ENCODE measurements at places on chromosomes 3 and 15.

DNA sequence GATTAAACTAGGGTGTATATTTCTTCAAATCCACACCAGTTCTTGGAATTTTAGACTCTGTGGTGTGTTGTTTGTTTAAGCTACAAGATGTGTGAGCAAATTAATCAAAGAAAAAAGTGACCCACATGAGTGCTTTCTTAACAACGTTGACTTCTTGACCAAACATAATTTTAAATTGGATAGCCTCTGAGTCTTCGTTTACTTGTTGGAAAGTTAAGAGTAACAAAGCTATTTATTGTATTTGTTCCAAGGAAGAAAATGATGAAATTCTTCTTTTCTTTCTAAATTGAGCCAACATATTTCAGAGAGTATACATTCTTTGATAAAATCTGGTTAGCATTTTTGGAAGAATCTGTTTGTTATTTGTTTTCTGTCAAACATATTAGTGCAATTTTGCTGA is 99.9 kb upstream of the IGSF10 start:
- DNase-seq: no peak

- DNase-seq: no peak
Measured at GRCh38 chr3:146222204-146223046, 28.5 kb downstream of the PLSCR4 start.

- DNase-seq: no peak
Measured at GRCh38 chr3:13537909-13538296, 11.0 kb upstream of the FBLN2 start.

GRCh38 chr3:134858441-134859035 is 63.5 kb downstream of the EPHB1 start:
- DNase-seq: no peak

DNA sequence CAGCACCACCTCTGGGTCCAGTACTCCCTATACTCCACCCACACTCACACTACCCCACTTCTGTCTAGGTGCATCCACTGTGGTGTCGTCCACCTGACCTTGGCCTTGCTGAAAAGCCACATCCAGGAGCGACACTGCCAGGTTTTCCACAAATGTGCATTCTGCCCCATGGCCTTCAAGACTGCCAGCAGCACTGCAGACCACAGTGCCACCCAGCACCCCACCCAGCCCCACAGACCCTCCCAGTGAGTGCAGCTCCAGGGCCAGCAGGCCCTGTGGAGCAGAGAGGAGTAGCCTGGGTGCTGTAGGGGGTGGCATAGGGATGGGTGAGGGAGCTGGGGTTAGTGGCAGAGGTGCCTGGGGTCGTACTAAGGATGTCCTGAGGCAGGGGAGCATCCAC is 19.4 kb upstream of the ALPK3 start:
- no peak for DNase-seq

- no peak for DNase-seq
Measured at GRCh38 chr3:9841015-9841414, 2.8 kb downstream of the RPUSD3 start.

DNA sequence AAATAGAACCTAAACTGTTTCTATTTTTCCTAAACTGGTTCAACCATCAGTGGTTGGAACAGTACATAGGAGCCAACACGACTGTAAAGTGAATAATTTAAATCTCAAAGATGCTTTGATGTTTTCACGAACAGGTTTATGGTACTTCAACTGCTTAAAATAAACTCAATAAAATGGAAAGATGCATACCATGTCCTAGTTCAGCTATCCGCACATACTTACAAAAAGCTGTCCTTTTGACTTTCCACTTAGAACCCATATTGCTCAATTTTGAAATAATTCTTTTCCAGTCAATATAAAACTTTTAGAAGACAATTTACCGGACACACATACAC is 902 bp downstream of the CMTM6 start:
- DNase-seq: no peak

DNA sequence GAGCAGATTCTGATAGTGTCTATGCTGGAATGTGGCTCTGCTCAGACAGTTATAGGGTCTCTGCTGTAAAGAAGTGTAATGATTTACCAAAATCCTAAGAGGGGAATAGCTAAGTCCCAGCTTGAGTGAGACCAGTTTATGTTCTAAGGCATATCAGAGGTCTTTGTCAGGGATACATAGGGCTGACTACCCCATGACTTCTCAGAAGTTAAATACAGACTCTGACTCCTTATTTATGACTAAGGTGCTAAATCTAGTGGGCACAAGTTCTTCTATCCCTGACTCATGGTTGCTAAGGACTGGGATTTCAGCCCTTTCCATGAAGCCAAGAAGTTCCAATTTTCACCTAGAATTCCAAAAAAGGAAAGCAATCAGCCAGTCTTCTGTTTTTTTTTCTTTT is 192.6 kb upstream of the POU1F1 start:
- DNase-seq: no peak

DNA sequence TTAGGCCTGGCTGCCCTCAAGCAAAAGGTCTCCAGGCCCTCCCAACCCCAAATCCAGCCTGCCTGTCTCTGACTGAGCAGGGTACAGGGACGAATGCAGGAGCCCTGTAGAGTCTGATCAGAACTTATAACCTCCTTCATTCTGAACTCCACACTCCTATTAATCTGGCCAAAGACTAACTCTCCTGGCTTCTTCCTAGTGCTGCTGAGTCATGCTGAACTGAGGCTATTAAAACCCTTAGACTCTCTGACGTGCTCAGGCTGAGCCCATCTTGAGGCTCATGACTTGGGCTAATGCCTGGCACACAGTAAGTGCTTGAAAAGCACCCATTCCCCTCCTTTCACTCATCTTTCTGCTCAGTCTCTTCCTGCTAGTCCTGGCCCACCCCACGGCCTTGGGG is 81.9 kb downstream of the NUP210 start:
- DNase-seq: no peak

DNA sequence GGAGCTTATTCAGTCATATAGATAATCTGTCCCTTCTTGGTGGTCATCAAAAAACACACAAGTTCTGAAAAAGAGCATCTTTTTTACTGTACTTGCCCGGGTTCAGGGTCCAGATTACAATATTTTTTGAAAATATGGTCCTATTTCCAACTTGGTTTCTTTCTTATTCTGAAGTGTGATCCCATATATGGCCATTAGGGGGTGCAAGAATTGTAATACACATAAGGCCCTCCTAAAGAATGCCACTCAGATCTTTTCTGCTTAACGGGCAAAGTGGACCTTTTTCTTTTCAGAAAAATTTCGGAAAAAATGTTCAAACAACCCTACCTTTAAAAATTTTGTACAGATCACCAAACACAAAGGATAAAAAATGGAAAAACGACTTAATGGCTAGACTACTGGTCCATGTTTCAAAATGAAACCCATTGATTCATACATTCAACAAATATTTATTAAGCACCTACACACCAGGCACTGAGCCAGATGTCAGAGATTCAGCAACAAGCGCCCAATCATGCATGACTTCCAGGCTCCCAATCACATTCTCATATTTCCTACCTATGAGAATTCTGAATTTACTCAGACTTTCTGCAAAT is 102.0 kb upstream of the MYRIP start:
- DNase-seq: no peak

DNA sequence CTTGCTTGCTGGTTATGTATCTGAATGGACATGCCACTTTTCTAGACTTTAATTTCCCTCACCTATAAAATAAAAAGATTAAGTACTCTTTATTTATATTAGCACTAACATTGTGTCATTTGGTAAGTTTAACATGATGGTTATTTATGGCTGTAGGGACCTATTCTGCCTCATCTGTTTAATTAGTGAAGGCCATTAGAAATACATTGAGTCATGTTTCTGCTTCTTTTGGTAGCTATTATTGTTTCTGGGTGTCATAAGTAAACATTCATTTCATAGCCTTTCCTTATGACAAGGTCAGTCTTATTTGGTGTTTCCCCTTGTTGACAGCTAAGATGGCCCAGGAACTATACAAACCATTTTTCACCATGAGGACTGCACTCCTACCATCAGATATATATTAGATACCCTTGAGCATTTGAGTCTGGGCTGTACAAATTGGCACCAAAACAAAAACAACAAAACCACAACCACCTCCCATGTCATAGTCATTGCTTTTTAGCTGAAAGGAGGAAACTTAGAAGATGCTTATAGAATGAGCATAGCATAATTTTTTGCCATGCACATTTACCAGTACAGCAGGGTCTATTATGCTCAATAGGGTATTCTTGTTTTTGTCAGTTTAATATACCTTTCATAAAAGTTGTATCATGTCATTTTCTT is 39.3 kb downstream of the SRP14 start:
- DNase-seq: no peak

DNA sequence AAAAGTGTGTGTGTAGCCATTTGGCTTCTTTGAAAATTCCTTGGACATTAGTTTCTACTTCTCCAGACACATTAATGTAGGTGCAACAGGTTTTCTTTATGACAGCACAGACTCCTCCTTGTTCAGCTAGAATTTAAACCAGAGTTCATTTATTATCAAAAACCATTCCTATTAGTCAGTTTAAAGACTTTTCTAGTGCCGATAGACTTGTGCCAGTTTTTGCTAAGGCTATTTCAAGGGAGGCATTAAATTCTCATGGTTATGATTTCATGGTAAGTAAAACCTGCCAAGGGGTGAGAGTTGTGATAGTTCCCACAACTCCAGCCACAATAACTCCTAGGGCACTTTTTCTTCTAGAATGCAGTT is 20.6 kb upstream of the SENP7 start:
- no peak for DNase-seq

DNA sequence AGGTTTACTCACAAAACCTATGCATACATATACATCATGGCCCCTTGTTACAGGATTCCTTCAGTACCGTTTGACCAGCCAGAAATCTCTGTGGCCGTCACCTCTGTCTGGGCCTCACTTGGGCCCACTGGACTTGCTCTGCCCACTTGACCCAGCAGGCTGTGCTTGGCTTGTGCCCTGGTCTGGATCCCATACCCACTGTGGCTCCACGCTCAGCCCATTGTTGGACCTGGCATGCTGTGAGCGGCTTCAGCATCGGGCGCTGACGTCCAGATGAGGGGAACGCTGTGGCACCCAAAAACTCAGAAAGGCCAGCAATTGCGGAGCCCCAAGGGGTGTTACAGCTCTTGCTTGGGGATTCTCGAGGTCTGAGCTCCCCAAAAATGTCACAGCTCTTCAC is 733.6 kb downstream of the PLOD2 start:
- no peak for DNase-seq

DNA sequence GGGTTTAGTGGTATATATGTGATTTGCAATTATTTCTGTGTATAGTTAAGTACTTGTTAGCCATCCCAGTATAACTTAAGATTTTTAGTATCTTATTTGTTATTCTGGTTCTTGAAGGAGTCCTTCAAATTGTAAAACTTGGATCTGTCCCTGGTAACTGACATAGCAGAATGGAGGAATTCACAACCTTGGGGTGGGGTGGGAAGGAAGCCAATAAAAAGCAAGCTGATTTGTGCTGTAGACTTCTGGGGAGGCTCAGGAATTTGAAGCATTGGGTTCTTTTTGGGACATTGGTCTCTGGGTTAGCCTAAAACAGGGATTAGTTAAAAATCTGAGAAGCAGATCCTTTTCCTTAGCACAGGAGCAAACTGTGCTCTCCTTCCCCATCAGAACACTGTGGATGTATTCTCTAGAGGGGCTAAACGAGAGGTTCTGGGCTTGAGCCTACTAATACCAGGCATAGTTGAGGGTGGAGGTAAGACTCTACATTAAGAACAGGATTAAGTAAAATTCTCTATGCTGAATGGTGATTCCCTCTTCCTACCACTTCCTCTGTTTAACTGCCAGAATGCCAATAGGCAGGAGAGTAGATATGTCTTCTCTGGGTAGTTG is 42.2 kb downstream of the GMPS start:
- DNase-seq: no peak

- DNase-seq: no peak
Measured at GRCh38 chr15:94168250-94168649, 63.1 kb upstream of the MCTP2 start.

DNA sequence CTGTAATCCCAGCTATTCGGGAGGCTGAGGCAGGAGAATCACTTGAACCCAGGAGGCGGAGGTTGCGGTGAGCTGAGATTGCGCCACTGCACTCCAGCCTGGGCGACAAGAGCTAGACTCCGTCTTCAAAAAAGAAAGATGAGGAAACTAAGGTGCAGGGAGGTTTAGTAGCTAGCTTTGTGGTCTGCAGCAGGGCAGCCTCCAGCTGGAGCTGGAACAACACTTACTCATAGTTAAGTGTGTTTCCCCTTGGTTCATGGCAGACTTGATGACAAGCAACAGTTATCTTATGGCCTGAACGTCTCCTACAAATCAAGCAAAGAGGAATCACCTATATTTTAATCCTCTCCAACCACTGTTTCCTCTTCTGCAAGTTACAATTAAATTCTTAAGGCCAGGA is 12.6 kb downstream of the KAT2B start:
- DNase-seq: no peak

- no peak for DNase-seq
Measured at GRCh38 chr3:50242851-50243542, 7.0 kb downstream of the GNAI2 start.

DNA sequence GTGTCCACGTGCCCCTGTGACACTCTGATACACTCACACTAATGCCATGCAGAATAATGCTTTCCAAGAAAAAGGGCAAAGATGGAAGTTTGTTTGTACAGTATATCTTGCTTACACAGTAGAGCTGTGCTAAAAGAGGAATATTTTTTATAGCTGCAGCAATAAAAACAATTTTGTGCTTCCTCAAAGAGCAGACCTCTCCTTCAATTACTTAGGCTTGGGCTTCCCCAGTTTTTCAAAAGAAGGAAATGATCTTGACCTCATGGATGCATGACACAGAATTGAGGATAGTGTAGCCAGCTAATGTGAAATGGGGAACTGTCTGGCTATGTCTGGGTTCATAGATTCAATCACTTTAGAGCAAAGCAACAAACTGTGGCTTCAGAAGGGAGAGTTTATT is 137.4 kb downstream of the STT3B start:
- DNase-seq: no peak

DNA sequence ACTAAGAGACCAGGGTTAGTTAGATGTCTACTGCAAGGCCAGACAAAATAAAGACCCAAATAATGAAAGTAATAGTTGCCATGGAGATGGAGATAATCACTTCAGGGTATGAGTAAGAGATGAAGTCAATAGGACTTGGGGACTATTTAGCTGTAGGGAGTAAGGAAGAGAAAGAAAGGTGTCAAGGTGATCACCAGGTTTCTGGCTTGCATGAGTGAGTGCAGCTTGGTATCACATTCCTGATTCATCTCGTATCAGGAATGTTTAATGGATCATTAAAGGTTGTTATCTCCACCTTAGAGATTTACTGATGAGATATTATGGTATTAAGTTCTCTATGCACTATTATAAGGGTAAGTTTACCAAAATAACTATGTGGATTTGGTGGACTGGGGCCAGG is 357.4 kb upstream of the ATP11B start:
- no peak for DNase-seq

GRCh38 chr3:55937301-55937700 is 450.2 kb upstream of the WNT5A start:
- no peak for DNase-seq

Measured in DND-41 (cell line).